ENCODE measurements at places on chromosomes 5 and 9.

- peak; percentile 41 for DNase-seq
These were observed 148.5 kb downstream of the SGCD start for GRCh38 chr5:156475182-156476157.

DNA sequence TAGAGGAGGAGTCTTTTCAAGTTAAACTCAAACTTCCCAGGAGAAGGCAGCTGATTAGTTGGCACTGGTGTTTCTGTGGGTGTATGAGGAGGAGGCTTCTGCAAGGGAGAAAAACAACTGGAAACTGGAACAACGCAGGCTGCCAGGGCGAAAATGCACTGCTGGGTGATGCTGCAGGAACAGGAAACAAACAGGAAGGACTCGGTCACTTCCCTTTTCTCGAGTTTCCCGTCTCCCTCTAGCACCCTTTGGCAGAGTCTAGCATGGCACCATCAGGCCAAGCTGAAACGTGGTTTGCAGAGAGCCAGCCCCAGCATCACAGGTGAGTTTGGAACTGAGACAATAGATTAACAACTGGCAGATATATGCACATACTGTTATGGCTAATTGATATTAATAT lies 77.5 kb upstream of the CAST start:
- DNase-seq = no peak

DNA sequence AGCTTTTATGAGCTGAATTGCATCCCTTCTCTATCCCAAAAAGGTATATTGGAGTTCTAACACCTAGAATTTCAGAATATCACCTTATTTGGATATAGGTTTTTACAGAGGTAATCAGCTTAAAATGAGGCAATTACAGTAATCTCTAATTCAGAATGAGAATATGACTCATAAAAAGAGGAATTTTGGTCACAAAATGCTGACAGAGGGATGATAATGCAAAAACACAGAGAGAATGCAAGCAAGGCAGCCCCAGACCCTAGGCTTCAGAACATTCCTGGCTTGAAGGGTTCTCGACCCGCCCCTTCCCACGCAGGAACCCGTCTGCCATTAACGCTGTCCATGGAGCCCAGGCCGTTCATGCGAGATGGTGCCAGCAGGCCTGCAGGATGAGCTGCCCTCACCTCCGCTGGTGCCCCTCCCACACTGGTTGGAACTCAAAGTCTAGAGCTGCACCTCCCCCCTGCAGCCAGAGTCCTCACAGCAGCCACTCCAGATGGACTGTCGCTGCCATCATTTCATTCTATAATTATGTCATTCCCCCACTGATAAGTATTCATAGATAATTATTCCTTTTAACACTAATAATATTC lies 1173.4 kb upstream of the ACO1 start:
- DNase-seq = no peak

DNA sequence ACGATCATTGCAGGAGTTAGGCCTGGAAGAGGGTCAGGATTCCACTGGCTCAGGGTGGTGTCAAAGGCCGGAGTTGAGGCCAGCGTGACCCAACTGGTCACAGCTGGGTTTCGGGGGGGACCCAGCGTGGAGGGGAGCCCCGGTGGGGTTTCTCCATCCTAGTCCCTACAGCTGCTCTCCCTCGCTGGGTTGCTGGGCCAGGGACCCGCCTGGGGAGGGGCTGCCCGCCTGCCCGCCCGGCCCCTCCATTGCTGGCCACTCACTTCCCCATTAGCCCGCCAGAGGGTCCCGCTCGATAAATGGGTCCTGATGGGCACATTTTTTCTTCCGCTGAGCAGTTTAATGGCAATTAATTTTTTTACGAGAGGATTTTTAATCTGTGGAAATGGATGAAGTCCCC lies 8.8 kb downstream of the CCDC187 start:
- DNase-seq = no peak

- DNase-seq = no peak
These were observed 278.0 kb downstream of the ADAMTS6 start for GRCh38 chr5:65203746-65204145.

DNA sequence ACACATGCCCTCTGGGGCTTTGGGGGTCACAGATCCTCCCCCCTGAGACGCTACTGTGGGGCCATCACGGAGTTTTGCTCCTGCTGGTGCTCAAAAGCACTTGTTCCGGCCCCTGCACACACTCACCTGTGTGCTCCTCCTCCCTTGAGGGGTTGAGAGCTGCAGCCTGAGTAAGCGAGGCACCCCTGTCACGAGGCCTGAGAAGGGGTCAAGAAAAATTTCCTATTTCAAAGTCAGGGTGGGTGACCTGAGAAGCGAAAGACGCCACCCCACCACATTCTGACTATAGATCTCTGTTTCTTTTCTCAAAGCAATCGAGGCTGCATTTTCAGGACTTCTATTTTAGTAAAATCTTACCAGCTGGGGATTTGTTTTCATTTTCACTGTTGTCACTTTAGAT lies 138.5 kb downstream of the DCP2 start:
- DNase-seq = no peak

DNA sequence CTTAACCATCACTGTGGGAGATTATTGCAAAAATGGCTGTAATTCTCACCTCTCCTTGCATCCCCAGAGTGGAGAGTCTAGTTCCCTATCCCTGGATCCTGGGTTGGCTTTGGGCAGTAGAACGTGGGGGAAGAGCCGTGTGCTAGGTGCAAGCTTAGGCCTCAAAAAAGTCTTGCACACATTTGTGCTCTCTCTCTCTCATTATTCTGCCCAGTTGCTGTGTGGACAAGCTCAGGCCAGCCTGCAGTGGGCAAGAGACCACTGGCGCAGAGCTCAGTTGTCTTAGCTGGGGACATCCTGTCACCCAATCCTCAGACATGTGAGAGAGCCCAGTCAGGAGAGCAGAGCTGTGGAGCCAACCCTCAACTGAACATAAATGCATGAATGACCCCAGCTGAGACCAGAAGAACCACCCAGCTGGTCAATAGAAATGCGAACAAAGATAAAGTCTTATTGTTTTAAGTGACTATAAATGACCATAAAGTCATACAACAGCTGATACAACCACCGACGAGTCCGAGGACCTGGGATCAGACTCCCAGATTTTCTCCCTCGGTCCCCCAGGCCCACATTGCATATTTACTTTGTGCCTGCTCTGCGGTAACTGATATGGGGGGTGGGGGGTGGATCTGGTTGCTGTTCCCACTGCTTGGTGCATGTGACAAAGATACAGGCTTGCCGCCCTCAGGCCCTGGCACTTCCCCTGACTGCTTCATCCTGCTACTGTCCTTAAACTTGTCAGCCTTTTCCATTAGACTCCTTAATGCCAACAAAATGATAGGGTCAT lies 166.4 kb upstream of the MVB12B start:
- DNase-seq = no peak

GRCh38 chr5:133891390-133891789 lies 77.0 kb downstream of the C5orf15 start:
- DNase-seq = no peak

- peak; percentile 77 for DNase-seq
These were observed 243.6 kb downstream of the AUH start for GRCh38 chr9:91117959-91118703.

- no peak for DNase-seq
These were observed 41.8 kb downstream of the RAPGEF1 start for GRCh38 chr9:131697908-131698617.

- DNase-seq = no peak
These were observed 92.1 kb downstream of the PDZD2 start for GRCh38 chr5:31731016-31731415.

DNA sequence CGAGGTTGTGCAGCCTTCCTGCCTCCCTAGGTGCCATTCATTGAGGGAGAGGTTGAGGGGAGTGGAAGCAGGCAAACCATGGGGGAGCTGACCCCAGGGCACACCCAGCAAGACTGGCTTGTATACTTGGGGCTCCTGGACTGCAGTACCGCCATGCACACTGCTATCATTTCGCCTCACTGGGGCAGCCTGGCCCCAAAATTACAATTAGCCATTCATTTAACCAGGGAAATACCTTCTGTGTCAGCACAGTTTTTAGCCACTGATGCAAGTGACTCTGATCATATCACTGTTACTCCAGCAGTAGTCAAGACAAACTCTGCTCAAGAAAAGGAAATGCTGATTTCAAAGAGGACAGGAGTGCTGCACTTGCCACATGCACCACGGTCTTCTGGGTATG lies 109.7 kb downstream of the TRIO start:
- no peak for DNase-seq

- peak; percentile 87 for DNase-seq
These were observed 789 bp downstream of the SEMA6A start for GRCh38 chr5:116573702-116574366.

DNA sequence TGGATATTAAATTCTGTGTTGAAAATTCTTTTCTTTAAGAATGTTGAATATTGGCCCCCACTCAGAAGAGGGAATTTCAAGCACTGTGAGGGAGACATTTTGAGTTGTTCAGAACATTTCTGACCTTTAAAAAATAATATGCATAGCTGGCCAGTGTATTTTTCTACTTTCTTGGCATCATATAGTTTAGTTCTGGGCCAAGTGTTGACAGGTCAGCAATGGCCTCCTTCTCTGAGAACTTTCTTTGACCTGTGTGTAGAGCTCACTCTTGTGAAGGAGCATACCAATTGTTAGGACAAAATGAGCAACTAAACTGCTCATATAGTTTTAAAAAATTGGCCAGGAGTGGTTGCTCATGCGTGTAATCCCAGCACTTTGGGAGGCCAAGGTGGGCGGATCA lies 376.0 kb downstream of the LRRC70 start:
- no peak for DNase-seq

GRCh38 chr5:32499261-32499660 lies 54.7 kb upstream of the ZFR start:
- no peak for DNase-seq

DNA sequence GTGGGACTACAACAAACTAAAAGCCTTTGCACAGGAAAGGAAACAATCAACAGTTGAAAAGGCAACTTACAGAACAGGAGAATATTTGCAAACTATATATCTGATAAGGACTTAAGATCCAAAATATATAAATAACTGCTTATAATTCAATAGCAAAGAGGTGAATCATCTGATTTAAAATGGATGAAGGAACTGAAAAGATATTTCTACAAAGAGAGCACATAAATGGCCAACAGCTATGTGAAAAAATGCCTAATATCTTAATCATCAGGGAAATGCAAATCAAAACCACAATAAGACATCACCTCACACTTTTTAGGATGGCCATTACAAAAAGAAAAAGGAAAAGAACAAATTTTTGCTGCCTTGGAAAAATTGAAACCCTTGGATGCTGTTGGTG lies 100.4 kb downstream of the LURAP1L start:
- no peak for DNase-seq

GRCh38 chr5:27125856-27126255 lies 87.5 kb upstream of the CDH9 start:
- DNase-seq = no peak

- no peak for DNase-seq
These were observed 210.6 kb upstream of the ADAMTSL1 start for GRCh38 chr9:18263377-18263776.

DNA sequence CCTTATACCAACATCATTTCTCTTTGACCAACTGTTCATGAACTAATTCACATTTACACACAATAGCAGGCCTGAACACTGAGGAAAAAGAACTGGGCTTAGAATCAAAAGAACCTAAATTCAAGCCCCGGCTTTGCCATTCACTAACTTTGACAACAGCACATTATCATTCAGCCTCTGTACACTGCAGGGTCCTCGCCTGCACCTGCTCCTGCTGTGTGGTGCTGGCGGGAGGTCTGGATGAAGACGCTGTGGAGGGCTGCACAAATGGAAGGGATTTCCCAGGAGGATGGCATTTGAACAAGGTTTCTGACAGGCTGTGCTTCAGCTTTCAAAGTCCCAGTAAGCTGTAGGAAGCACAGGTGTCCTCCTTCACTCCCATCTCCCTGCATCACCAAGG lies 151.2 kb downstream of the ZDHHC21 start:
- DNase-seq = no peak

- no peak for DNase-seq
These were observed 8.4 kb downstream of the SH3TC2 start for GRCh38 chr5:149054416-149054815.

- DNase-seq = no peak
These were observed 166.9 kb upstream of the CCNH start for GRCh38 chr5:87579678-87580077.

DNA sequence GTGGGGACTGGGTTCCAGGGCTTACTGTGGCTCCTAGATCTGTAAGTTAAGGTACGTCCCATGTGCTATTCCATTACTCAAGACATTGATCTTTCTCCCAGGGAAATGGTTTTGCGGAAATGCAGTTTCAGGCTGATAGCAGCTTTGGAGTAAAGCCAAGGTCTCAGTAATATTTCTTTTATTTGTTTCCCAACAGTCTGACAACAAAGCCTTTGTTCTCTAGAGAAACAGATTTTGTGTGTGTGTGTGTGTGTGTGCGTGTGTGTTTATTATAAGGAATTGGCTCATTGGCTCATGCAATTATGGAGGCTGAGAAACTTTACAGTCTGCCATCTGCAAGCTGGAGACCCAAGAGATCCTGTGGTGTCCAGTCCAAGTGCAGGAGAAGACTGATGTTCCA lies 12.1 kb upstream of the POC5 start:
- peak; percentile 2 for DNase-seq

DNA sequence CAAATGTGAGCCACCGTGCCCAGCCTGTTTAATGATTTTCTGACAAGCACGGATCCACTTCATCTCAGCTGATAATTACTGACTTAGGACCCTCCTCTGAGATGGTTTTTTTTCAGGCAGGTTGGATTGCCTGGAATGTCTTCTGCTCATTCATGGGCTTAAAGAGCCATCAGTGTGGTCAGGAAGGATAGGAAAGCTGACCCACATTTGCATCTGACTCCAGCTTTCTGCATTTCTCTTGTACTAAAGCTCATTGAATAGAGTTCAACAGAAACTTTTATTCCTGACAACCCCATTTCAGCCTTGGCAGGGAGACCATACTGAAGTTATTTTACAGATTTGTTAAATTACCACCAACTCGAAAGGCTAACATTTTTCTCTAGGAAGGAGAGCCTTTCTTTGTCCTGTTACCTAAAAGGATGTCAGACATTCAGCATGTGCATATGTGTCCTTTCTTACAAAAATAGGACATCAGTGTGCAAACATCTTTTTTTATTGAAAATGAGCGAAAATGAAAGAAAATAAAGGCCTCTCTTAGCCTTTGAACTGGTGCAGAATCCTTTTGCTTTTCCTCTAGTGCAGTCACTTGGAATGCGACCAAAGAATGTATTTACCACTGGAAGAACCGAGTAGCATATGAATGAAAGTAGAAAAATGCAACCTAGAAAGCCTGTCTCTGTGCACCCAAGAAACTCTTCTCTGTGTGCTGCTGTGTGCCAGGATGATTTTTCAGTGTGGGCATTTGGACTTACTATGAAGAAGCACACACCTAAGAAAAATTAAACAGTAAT lies 26.6 kb downstream of the ADCY2 start:
- DNase-seq = no peak

GRCh38 chr5:87413343-87413645 lies 564 bp upstream of the CCNH start:
- DNase-seq = no peak

GRCh38 chr9:35859310-35859989 lies 10.8 kb downstream of the OR13J1 start:
- DNase-seq = no peak

GRCh38 chr9:124776618-124776953 lies 347 bp upstream of the OLFML2A start:
- DNase-seq = peak; percentile 56

- DNase-seq = no peak
These were observed 455.8 kb upstream of the PTGER4 start for GRCh38 chr5:40223884-40224402.

- DNase-seq = no peak
These were observed 12.0 kb upstream of the DNAH5 start for GRCh38 chr5:13956471-13956870.

Data from right kidney (tissue), 9 donors.